Muscle of back (tissue), 13 donors: ENCODE measurements at places on chromosomes 16 and 17. TPM values are rescaled to one million over a fixed set of nuclear protein-coding genes. Genes with fewer than 3 reads are reported as not detected.

Gene GDPD1
- 2.5 TPM for polyA plus RNA-seq

Gene SLFN14
- polyA plus RNA-seq, result 0.61 TPM

Gene ATP2A1
- 421 TPM for polyA plus RNA-seq

Gene PER1
- 90.5 TPM for polyA plus RNA-seq

Gene CAPN15
- 27.1 TPM for polyA plus RNA-seq

Gene OR3A2
- polyA plus RNA-seq, result 0.15 TPM

GRCh38 chr17:27551701-27552248 lies 79.2 kb upstream of the LGALS9 start:
- no peak for DNase-seq

DNA sequence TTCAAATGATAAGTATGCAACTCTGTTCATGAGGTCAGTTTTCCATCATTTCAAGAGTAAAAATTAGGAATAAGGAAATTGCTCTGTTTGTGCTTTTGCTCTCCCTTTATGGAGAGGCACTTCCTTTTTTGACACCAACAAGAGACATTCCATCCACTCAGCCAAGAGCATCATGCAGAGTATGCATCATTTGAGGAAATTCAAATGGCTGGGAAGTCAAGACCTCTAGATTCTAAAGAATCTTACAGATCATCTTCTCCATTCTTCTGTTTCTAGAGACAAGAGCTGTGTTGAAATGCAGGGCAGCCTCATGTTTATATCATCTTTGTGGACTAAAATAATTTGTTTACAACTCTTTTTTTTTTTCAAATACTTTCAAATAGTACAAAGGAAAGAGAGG lies 669.4 kb downstream of the CDH11 start:
- no peak for DNase-seq

GRCh38 chr17:46047398-46047797 lies 48.3 kb downstream of the STH start:
- DNase-seq, result no peak

DNA sequence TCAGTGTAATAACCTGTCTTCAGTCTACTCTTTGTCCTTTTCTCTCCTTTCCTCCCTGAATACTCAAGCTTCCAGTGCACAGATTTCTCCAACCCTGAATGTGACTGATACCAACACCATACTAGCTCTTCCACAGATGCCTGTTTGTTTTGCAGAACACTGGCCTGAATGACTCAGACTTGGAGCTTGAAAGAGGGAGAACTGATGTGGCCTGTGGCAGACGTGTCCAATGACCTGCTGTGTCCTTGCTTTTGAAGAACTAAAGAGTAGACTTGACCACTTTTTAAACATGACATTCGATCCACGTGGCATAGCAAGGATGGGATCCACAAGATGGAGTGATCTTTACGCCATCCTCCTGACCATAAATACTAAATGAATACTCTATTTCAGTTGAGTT lies 361.0 kb downstream of the WWOX start:
- no peak for DNase-seq

DNA sequence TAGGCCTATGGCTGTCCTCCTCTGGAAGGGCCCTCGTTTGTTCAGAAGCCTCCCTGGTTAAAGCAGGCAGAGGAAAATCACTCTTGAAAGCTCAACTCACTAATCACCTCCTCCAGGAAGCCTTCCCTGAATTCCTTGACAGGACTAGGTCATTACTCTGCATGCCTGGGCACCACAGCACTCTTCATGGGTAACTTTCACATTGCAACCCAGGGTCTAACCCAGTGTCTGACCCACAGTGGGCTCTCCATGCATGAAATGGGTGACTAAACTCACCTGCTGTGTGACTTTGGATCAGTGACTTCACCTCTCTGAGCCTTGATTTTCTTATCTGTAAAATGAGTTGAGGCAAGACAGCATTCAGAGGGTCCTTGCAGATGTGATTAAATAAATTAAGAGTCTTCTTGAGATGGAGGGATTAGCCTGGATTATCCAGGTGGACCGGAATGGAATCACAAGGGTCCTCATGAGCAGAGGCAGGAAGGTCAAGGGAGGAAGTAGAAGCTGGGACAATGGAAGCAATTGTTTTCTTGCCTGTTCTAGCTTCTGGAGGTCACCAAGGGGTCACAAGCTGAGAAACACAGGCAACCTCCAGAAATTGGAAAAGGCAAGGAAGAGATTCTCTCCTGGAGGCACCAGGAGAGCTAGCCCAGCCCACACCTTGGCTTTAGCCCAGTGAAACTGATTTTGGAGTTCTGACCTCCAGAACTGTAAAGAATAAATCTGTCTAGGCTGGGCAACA lies 3.8 kb upstream of the RAI1 start:
- peak; percentile 7 for DNase-seq

DNA sequence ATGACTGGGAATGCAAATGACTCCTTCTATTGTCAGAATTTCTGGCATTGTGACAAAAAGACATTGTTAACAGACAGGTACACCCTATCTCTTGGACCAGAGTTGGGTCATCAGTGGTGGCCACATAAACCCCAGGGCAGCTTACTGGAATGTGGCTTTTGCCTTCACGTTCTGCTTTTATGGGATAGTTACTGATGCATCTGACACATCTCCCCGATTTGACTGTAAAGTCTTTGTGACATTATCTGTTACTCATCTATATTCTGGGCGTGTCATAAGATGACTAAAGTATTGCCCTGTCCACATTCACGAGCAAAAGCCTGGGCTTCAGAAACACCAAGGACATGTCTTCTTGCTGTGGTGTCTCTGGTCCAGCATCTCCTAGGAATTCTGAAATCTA lies 18.7 kb upstream of the AQP8 start:
- DNase-seq, result no peak

DNA sequence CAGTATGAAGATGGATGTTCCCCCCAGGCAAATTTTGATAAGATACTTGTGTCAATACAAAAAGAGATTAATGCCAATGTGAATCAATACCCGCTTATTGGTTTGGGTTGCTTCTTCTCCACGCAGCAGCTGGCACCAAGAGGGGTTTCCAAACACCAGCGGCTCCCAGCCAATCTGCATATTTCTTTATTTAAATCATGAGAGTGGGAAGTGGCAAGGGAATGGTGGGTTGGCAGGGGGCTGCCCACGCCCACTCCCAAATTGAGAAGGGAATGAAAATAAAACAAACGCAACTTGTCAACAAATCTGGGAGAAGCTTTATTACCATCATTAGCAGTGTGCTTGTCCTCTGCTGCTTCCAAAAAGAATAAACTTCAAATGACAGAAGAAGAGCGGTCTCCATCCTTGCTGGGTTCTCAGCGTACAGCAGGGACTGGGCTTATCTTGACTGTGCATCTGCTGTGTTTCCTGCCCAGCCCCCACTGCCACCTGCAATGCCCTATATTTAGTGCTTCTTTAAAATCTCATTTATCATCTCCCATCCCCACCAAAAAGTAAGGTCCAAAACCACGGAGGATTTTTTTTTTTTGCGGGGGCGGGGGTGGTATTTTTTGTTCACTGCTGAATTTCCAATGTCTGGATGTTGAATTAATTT lies 34.9 kb upstream of the C16orf78 start:
- DNase-seq, result no peak

GRCh38 chr16:49857423-49858181 lies 1.7 kb upstream of the ZNF423 start:
- no peak for DNase-seq

DNA sequence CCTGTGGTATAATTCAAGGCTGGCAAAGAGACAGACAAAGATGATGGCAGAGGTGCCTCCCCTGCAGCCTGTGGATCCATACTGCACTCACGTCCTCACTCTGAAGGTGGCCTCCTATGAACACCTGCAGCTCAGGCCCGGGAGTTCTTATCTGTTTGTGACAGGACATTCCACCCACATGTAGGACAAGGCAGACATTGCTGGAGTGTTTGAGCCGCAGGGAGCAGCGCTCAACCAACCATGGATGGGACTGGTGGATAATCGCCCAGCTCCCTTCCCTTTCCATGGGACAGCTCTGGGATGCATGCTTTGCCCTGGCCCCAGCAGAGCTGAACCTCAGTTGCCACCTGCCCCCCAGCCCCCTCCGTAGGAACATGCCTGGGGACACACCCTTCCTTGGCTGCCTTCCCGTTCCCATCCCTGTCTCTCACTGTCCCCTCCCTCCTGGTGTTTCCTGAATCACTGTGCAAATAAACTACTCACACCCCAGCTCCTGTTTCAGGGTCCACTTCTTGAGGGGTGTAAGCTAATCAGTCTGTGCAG lies 22.2 kb downstream of the ITPRIPL2 start:
- no peak for DNase-seq

GRCh38 chr16:88561485-88562359 lies 8.5 kb upstream of the ZC3H18 start:
- no peak for DNase-seq

- DNase-seq, result peak; percentile 62
Measured at GRCh38 chr16:88455610-88456355, 2.7 kb downstream of the ZFPM1 start.

DNA sequence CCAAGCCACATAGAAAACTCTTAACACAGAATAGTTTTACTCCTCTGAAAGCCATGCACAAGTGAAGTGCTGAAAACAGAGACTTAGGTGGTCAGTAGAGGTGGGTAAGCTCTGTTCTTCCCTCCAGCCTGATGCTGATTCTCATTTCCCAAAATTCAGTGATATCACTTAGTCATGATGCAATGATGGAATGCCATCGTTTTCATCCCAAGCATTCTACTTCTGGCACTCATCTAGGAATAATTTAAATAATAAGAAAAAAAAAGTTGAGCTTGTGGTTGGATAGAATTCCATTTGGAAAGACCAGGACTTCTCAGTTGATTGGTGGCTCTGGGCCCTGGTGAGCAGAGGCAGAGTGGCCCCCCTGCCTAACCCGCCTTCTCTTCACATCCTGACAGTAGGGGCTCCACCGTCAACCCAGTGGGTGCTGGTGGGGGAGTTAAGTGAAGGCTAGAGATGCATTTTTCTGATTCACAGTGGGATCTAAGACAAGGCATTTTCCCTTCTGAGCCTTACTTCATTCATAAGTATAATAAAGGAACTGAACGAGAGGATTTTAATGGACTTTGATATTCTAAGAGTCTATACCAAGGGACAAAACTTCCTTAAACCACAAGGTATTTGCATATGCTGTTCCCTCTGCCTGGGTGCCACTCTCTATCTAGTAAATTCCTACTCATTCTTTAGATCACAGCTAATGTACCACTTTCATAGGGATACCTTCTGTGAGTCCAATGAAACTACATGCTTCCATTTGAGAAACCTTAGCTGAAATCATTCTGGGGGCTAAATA lies 310.3 kb upstream of the DYNLRB2 start:
- DNase-seq, result no peak

- DNase-seq, result no peak
Measured at GRCh38 chr17:30239089-30239462, 3.6 kb upstream of the SLC6A4 start.

DNA sequence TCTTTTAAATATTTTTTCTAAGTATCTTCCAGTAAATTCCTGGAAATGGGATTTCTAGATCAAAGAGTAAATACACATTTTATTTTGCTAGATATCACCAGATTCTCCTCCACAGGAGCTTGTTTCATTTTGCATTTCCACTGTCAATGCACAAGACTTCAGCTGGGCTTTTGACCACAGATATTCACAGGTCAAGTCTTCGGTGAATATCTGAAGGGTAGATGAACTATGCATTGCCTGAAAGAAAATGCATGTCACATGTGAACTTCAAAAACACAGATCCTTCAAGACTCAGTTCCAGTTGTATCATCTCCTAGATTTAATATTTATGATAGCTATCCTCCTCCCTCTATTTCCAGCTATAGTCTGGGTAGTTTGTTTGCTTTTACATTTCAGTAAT lies 963.6 kb upstream of the GOT2 start:
- peak; percentile 9 for DNase-seq

- DNase-seq, result no peak
Measured at GRCh38 chr16:50478075-50478772, 70.0 kb upstream of the NKD1 start.

DNA sequence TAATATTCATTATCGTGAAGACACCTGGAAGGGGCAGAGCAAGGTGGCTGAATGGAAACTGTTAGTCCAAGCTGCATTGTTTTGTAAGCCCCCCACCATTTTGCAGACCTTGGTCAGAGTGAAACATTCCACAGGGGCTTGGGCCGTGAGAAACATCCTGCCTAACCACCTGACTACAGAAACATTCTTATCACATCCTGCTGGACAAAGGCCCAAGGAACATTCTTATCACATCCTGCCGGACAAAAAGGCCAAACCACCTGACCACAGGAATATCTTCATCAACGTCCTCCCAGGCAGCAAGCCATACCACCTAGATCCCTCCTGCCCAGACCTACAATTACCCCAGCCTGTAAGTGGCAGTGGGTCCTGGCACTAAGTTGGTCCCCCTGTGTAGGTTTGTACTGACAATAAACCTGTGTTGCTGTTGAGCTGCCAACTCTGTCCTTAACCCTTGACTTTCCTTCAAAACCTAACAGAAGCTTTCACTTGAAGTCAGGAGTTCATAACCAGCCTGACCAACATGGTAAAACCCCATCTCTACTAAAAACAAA lies 19.6 kb downstream of the ATF7IP2 start:
- peak; percentile 1 for DNase-seq

DNA sequence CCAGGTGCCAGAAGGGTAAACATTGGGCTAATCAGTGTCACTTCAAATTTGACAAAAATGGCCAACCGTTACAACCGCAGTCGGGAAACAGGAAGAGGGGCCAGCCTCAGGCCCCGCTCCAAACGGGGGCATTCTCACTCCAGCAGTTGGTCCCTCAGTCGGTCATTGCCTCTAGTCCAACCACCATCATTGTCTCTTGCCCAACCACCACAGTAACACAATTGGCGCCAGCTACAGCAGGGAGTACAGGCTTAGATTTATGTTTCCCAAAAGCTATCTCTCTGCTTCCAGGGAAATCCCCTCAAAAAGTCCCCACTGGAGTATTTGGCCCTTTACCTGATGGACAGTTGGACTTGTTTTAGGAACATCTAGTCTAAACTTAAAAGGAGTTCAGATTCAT lies 20.3 kb downstream of the ALOX15B start:
- DNase-seq, result no peak

DNA sequence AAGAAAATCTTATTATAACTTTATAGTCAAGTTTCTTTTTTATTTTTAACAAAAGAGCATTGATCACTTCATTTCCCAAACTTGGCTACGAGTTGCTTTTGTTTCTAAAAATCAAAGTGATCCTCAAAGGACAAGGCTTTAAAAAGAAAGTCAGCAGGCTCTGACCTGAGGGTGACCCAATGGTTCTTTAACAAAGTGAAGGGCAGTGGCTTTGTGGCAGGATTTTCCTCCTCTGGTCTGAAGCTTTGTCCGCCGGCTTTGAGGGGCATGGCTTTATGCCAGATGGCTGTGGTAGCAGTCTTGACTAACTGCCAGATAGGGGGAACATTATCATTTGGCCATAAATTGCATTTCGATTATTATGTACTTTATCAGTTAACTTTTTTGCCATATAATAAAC lies 28.5 kb downstream of the IQCK start:
- DNase-seq, result no peak

GRCh38 chr16:87703835-87704375 lies 61.9 kb downstream of the KLHDC4 start:
- DNase-seq, result no peak
